ENCODE measurements at places on chromosomes 12 and 14.

- no peaks in the 10 kb centered on the region for H3K27me3 ChIP-seq
- no peak for DNase-seq
- H3K4me3 ChIP-seq = no peak overlapping the region
- H3K4me1 ChIP-seq = no peaks in the 10 kb centered on the region
- H3K27ac ChIP-seq = no peak overlapping the region
- no peaks in the 10 kb centered on the region for H3K36me3 ChIP-seq
Observed at GRCh38 chr14:75184492-75184891, 8.1 kb upstream of the TMED10 start.

- no peak overlapping the region for H3K4me3 ChIP-seq
- DNase-seq = no peak
- H3K4me1 ChIP-seq = no peaks in the 10 kb centered on the region
- no peaks in the 10 kb centered on the region for H3K27me3 ChIP-seq
- H3K27ac ChIP-seq = no peak overlapping the region
- H3K36me3 ChIP-seq = no peaks in the 10 kb centered on the region
Observed at GRCh38 chr14:87139299-87139698, 853.7 kb downstream of the GALC start.

DNA sequence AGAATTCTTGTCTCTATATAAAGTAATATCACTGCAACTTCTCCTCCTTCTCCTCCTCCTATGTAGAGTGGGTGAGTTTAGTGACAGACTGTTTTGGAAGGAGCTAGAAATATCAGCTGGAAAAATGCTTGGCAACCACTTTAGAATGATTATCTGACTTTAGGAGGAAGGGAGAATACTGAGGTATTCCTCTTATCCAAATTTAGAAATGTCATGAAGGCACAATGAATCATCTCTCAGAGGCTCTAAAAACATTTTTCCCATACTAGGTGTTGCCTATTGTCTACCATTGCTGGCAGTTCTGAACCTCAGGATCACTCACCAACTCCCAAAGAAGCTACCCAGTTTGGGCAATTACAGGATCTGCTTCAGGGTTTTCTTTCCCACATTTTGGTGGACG, 306.6 kb upstream of the ATP2B1 start:
- H3K27ac ChIP-seq = no peak overlapping the region
- no peaks in the 10 kb centered on the region for H3K27me3 ChIP-seq
- DNase-seq = no peak
- H3K4me1 ChIP-seq = no peaks in the 10 kb centered on the region
- H3K36me3 ChIP-seq = no peaks in the 10 kb centered on the region

DNA sequence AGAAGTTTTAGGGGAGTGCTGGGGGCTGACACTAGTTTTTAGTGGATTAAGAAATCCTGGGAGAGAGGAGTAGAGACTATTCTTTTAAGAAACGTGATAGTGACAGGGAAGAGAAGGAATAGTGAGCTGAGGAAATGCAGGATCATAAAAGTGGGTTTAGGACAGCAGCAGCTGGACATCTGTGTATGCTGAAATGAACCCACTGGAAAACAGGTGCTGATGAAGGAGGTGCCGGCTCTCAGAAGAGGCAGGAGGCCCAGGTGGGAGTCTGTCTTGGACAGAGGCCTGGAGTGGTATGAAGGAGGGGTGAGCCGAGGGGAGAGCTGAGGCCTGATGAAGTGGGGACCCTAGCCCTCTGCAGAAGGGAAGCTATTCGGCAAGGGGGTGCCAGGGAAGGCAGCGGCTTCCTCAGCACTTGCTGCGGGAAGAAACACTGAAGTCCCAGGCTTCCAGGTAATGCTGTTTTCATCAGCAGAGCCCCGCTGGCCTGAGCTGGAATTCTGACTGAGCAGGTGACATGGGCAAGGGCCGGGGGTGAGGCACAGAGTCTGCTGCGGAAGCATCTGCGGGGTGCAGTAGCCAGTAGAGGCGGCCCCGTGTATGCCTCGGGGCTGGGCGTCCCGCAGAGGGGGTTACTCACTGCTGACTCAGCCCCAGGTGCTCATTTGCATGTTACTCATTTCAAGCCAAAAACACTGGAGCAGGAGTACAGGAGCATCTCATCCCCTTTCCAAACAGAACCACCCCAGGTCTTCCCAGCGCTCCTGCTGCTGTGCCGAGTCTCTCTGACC, 89.7 kb downstream of the TMCC3 start:
- no peaks in the 10 kb centered on the region for H3K27me3 ChIP-seq
- peaks cover 30% of the 10 kb centered on the region for H3K4me1 ChIP-seq
- DNase-seq = peak; percentile 47
- no peak overlapping the region for H3K4me3 ChIP-seq
- no peak overlapping the region for H3K27ac ChIP-seq
- H3K36me3 ChIP-seq = no peaks in the 10 kb centered on the region

DNA sequence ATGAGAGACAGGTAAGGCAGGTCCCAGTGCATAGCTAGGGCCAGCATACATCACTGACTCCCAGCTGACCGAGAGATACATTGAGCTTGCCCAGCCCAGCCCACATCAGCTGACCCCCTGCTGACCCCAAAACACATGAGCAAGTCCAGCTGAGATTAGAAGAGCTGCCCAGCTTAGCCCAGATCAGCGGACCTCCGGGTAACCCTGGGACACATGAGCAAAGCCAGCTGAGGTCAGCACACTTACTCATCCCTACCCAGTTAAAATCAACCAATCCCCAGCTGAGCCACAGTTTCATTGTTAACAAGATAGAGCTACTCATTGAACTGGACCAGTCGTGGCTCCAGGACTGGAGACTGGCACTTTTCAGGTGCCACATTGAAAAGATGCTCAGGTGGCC, 21.8 kb upstream of the FBXO34 start:
- no peaks in the 10 kb centered on the region for H3K36me3 ChIP-seq
- DNase-seq = peak; percentile 29
- H3K4me3 ChIP-seq = no peak overlapping the region
- H3K27ac ChIP-seq = no peak overlapping the region
- no peaks in the 10 kb centered on the region for H3K27me3 ChIP-seq
- peaks cover 5% of the 10 kb centered on the region for H3K4me1 ChIP-seq

DNA sequence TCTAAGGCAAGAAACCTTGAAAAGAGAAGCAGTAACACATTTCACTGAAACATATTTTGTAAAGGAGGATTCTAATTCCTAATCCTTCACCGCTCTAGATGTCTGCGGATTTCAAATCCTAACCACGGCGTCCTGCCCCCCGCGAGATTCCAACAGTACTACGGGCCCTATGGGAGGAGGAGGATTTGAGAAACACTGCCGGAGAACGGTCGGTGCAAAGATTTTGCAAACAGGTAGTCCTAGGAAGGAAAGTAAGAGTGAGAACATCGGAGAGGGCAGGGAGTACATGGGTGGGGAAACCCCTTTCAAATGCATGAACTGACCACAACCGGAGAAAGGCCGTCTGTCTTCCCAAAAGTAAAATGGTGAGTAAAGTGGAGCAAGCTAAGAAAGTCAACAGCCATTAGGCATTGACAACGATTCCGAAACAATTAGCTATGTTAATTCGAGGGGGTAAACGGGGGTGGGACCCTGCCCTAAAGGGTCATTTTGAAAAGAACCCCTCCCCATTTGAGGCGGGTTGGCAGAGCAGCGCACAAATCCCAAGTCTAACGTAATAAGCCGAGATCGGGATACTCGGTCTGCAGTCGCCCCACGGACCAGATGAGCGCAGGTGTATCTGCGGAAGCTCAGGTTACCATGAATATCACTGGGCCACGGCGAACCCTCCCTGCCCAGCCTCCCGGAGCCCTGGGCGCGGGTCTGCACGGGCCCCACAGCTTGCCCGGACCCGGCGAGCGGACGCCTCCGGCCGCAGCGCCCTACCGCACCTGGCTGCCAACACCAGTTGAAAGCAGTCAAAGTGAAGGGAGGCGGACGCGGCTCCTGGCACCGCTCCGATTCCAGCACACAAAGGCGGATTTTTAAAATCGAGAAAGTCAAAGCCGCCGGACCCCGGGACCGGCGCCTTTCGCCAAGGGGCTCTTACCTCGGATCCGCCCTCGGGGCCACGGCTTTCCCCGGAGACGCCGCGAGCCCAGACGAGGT, 662 bp downstream of the EPS8 start:
- DNase-seq = peak; percentile 56
- H3K4me1 ChIP-seq = peaks cover 6% of the 10 kb centered on the region
- peak overlapping the region; percentile 68 for H3K4me3 ChIP-seq
- H3K27ac ChIP-seq = peak overlapping the region; percentile 73

DNA sequence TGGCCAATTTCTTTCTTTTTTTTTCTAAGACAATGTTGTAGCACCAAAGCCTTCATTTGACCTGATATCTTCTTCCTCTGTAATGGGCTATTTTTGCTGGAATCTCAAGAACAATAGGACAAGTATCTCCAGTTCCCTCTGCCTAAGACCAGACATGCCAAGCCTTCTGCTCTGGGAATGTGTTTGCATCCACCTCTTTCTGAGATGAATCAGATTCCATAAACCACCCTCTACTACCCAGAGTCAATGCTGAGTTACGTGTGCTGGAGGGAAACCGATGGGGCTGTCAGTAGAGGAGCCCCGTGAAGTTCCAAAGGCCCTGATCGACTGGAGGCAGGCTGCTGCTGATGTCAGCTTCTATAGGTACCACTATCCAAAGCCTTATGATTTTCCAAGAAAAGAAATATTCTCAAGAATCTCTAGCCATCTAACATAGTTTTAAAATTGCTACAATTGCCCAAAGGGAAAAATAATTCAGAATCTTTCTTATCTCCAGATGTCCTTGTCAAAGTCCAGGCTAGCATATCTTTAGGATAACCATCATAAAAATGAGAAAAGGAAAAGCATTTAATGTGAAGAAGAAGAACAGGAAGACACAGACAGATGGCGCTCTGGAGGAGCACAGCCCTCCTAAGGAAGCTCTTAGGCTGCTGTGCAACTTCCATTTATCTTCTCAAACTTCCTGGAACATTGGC, 101.9 kb downstream of the SLC8A3 start:
- H3K27ac ChIP-seq = no peak overlapping the region
- no peaks in the 10 kb centered on the region for H3K36me3 ChIP-seq
- DNase-seq = peak; percentile 69
- no peaks in the 10 kb centered on the region for H3K27me3 ChIP-seq

- no peak overlapping the region for H3K27ac ChIP-seq
- H3K4me3 ChIP-seq = no peak overlapping the region
- no peaks in the 10 kb centered on the region for H3K27me3 ChIP-seq
- H3K36me3 ChIP-seq = no peaks in the 10 kb centered on the region
Observed at GRCh38 chr12:91667694-91668093, 478.0 kb downstream of the BTG1 start.

GRCh38 chr14:104827177-104828055, 26.5 kb downstream of the ZBTB42 start:
- H3K36me3 ChIP-seq = no peaks in the 10 kb centered on the region
- H3K4me3 ChIP-seq = no peak overlapping the region
- no peak overlapping the region for H3K27ac ChIP-seq

DNA sequence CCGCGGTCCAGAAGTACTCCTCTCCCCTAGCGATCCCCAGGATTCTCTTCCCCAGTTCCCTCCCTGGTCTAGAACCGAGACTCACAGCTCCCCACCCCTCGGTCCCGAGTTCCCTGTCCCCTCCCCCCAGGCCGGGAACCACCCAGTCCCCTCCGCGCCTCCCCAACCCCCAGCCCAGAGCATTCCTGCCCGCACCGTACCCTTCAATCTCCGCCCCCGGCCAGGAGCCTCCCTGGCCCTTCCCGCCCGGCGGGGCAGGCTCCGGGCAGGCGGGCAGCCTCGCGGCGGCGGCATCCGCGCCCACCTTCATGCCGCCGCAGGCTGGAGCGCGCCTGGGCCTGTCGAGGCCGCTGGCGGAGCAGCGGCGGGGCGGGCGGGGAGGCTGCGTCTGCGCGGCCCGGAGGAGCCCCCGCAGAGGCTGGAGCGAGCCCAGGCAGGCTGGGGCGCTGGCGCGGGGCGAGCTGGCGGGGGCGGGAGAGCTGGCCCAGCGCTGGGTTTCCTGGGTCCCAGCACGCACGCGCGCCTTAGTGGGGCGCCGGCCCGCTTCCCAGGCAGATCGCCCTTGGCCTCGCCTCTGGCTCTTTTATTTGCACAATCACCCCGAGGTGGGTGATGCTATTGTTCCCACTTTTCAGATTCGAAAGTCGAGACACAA, 22.2 kb upstream of the GPR132 start:
- H3K27me3 ChIP-seq = no peaks in the 10 kb centered on the region
- H3K27ac ChIP-seq = no peak overlapping the region
- no peak for DNase-seq
- no peaks in the 10 kb centered on the region for H3K36me3 ChIP-seq
- H3K4me3 ChIP-seq = no peak overlapping the region

DNA sequence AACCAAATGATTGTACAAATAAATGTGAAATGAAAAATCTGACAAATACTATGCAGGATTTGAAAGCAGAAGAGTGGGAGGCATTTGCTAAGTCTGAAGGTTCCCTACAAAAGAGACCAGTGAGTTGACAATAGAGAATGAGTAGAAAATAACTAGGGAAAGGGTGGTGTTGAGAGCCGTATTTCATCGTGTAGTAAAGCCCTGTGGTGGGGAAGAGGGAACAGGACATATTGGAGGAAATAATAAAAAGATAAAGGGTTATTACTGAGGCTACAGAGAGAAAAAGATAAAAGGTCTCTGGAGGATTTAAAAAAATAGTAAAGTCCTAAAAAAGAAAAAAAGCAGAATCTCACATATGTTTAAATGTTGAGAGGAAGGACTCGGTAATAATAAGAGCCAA, 268.8 kb downstream of the DUSP6 start:
- H3K27ac ChIP-seq = no peak overlapping the region
- peaks cover 44% of the 10 kb centered on the region for H3K4me1 ChIP-seq
- H3K36me3 ChIP-seq = no peaks in the 10 kb centered on the region
- H3K27me3 ChIP-seq = no peaks in the 10 kb centered on the region

GRCh38 chr12:11749943-11750690, 100.6 kb downstream of the ETV6 start:
- no peak overlapping the region for H3K4me3 ChIP-seq
- no peaks in the 10 kb centered on the region for H3K4me1 ChIP-seq
- DNase-seq = no peak
- no peaks in the 10 kb centered on the region for H3K36me3 ChIP-seq

DNA sequence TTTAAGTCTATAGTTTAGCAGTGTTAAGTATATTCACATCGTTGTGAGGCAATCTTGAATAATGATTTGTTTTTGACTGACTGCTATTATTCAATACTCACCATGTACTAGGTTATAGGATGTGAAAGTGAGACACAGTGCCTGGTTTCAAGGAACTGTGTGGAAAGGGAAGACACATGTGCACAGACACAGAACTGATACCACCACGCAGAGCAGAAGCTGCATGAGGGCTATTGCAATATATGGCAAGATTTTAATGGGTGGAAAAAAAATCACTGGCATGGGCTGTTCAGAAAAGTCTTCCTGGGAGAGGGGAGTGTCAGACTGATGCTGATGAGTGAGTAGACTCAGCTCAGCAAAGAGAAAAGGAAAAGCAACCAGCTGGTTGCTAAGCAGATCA, 10.4 kb downstream of the SLC7A8 start:
- H3K4me1 ChIP-seq = peaks cover 4% of the 10 kb centered on the region
- no peaks in the 10 kb centered on the region for H3K36me3 ChIP-seq
- H3K27me3 ChIP-seq = peaks cover 9% of the 10 kb centered on the region
- no peak overlapping the region for H3K4me3 ChIP-seq
- H3K27ac ChIP-seq = no peak overlapping the region
- DNase-seq = no peak

DNA sequence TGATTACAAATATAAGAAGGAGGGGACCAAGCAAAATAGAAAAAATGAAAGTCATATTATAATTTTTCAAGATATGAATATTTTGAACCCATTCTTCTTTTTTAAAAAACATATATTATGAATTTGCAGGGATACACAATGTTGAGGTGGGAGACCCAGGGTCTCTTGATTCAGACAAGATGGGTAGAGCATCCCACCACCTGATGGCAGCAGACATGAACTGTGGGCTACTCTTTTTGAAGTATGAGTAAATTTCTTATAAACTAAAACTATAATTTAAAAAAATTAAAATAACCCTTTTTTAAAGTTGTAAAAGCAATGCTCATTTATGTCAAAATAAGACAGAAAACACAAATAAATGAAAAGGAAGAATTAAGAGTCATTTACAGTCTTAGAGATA, 202.7 kb upstream of the PRICKLE1 start:
- DNase-seq = no peak
- H3K27ac ChIP-seq = no peak overlapping the region
- H3K4me1 ChIP-seq = peaks cover 12% of the 10 kb centered on the region
- no peaks in the 10 kb centered on the region for H3K27me3 ChIP-seq

All from SJCRH30 (cell line).